ENCODE measurements at places on chromosomes 5 and 9.
A peak's percentile ranks its signal among the peaks of the same experiment; 100 is the strongest.

DNA sequence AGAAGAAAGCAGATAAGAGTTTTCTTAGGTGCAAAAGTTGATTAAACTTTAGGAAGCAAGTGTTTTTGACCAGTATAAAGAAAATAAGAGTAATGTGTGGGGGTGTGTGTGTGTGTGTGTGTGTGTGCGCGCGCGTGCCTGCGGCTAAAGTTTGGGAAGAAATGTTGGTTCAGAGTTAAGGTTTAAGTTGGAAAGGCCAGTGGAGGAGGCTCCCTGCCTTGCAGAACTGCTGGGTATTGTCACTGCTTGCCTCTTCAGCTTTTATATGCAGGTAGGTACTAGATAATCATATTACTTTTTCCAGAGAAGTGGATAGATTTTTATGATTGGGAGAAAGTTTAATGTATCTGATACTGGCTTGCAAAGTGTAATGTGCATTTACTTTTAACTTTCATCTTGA, 2.0 kb downstream of the PIK3R1 start:
- no peak for DNase-seq

GRCh38 chr5:179732918-179733771, 523 bp downstream of the MAML1 start:
- peak; percentile 29 for DNase-seq

GRCh38 chr5:169838688-169839087, 141.6 kb downstream of the INSYN2B start:
- DNase-seq, result no peak

DNA sequence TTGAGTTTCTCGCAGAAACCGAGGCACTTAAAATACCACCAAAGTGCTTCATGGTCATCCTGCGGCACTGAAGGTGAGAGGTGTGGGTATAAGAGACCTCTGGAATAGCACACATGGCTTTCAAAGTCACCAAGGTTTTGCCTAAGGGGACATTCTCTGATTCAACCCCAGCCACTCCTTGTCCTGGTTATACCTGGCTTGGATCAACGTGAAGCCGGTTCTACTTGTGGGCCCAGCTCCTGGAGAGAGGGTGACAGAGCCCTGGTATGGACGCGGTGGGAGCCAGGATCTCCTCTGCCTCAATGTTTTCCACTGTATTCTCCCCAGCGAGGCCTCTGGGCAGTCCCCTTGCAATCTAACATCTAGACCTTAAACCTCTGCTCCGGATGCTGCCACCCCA, 132.0 kb downstream of the FSTL4 start:
- DNase-seq, result no peak

- DNase-seq, result no peak
Observed at GRCh38 chr5:59923465-59923864, 29.9 kb upstream of the PDE4D start.

DNA sequence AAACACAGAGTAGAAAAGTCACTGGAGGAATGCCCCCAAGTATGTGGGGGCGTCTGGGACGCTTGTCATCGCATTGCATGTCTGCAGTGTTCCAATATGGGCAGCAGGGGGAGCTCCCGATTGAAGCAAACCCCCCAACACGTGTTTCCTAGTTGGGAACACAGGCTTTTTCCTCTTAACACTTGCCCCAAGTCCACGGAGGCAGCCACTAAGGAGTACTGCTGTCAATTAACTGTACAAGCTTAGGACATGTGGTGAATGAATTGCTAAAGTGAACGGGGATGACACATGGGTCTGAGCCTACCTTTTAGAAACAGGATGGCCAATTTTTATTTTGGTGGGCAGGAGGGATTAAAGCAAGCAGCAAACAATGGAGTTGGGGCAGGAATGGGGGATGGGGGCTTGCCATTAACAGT, 2.2 kb downstream of the GABRB2 start:
- no peak for DNase-seq

GRCh38 chr9:136273244-136273865, 27.7 kb upstream of the QSOX2 start:
- no peak for DNase-seq

DNA sequence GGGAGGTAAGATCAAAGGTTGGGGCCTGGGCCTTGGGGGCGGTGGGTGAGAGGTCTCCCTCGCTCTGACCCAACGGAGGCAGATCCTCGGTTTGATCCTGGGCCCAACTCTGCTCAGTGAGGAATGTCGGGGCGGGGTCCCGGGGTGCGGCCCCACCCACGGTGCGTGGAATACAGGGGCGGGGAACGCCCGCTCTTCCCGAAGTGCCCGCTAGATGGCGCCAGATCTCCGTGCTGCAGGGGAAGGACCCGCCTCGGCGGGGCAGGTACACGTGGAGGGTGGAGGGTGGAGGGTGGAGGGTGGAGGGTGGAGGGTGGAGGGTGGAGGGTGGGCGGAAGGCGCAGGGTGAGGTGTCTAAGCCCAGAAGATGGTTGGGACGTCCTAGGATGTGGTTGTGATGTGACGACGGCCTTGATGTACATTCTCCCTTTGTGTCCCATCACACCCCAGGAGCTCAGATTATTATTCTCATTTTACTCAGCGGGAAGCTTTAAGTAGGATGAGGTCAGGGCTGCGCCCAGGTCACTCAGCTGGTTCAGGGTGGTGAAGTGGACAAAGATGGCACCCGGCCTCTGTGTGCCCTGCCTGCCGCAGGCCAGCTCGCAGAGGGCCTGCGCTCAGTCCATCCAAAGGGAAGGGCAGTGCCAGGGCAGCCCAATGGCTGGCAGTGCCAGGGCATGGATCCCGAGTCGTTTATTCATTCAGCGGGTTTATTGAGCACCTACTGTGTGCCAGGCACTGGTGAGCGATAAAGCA, 9.4 kb upstream of the RPS14 start:
- peak; percentile 39 for DNase-seq

Measured in NCI-H1930 (cell line).